ENCODE measurements at places on chromosomes 16 and 17. TPM values are rescaled to one million over a fixed set of nuclear protein-coding genes. Genes with fewer than 3 reads are reported as not detected.

DNA sequence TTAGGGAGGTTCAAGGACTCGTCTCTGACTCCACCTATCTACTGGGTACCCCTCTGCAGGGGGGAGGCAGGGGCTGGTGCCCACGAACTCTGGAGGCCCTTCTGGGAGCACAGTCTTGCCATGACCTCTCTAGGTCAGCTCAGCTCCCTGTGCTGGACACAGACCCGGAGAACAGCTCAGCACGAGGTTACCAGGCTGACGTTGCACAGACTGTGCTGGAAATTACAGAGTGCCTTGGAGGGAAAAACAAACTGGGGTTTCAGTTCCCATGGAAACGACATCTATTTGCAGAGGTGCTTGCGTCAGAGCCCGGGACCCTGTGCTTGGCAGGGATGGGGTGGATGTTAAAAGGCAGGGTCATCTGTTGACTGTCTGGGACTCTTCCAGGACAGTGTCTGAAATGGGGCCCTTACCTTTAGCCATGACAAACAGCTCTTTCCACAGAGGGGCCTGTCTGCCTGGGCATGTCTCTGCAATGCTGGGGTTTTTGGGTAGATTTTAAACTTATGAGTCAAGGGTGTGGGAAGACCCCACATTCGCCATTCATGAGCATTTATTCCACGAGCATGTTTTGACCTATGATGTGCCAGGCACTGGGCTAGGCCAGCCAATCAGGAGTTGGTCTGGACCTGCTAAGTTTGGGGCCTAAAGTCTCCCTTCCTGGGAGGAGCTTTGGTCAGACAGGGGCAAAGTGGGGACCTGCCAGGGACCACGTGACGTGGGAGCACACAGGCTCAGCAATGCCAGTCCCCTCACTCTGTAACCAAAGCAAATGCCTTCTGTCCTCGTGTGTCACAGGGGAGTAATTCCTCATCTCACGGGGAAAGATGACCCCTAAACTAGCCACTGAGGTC lies 22.5 kb downstream of the CCR7 start:
- H3K4me3 ChIP-seq = peak overlapping the region; percentile 66
- peak; percentile 89 for DNase-seq
- H3K36me3 ChIP-seq = no peaks in the 10 kb centered on the region
- H3K27ac ChIP-seq = peak overlapping the region; percentile 96
- H3K4me1 ChIP-seq = peaks cover 83% of the 10 kb centered on the region

DNA sequence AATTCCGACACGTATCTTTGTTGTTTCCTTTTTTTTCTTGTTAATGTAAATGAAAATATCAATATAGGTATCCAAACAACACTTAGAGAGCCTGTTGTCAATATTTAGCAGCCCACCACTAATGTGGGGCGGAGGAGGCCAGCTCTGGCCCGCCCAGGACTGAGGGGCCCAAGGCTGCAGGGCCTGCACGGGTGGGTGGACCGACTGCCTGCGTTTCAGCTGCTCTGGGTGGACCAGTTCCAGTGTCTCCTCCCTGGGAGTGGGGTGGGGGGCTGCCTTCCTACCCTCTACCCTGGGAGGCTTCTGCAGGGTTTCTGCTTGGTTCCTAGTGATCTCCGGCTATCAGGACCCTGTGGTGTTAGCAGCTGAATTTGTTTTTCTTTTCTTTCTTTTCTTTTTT lies 15.9 kb upstream of the ADGRG1 start:
- peaks cover 44% of the 10 kb centered on the region for H3K4me1 ChIP-seq
- no peak overlapping the region for H3K27ac ChIP-seq
- no peak overlapping the region for H3K4me3 ChIP-seq

GRCh38 chr17:82418001-82418986 lies at the start of the genes HEXD and OGFOD3:
HEXD (plus strand) TSS chr17:82418347; CDS start chr17:82419800, 1,453 bp downstream.
OGFOD3 (minus strand) TSS chr17:82418586; CDS start chr17:82418485, 101 bp downstream.
- H3K36me3 ChIP-seq = peaks cover 10% of the 10 kb centered on the region
- peak within 1 kb of the TSS; percentile 30 for H3K27ac ChIP-seq
- H3K4me1 ChIP-seq = peaks cover 31% of the 10 kb centered on the region
- peak within 1 kb of the TSS; percentile 75 for H3K4me3 ChIP-seq
- peak; percentile 80 for DNase-seq
- H3K27me3 ChIP-seq = no peaks in the 10 kb centered on the region

GRCh38 chr17:68937890-68938514 lies 17.2 kb downstream of the ABCA8 start:
- H3K36me3 ChIP-seq = no peaks in the 10 kb centered on the region
- H3K4me1 ChIP-seq = no peaks in the 10 kb centered on the region
- H3K4me3 ChIP-seq = no peak overlapping the region
- H3K27ac ChIP-seq = no peak overlapping the region
- DNase-seq = no peak

Gene PIK3R5
- total RNA-seq = 15.9 TPM

Gene TSPAN10
- 0.12 TPM for total RNA-seq

- H3K4me1 ChIP-seq = peaks cover 16% of the 10 kb centered on the region
- no peak within 1 kb of the TSS for H3K4me3 ChIP-seq
- H3K36me3 ChIP-seq = no peaks in the 10 kb centered on the region
These were observed at the start of gene GRIN2A for GRCh38 chr16:10182222-10183053. GRIN2A (minus strand) TSS chr16:10182428; CDS start chr16:10180411, 2,017 bp downstream.

DNA sequence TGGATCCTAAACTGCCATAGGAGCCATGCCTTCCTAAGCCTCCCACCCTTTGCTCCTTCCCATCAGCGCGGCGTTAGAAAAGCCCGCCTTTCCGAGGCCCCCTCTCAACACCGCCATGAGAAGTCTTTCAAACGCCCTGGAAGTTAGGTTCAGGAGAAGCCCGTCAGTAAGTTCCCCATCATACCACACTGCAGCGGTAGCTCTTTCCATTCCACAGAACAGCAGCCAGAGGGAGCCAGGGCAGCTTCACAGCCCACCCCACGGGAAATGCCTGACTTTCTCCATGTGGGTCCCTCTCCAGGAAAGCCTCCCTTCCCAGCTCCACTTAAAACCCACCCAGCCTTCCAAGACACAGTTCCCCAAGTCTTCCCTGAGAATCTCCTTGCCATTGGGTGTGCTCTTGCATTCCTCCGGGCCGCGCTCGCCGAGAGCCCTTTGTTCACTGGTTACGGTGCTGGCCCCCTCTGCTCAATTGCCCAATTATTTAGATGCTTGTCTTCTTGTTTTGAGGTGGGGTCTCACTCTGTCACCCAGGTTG lies 28.7 kb downstream of the KIAA0513 start:
- H3K27me3 ChIP-seq = no peaks in the 10 kb centered on the region
- H3K36me3 ChIP-seq = peaks cover 1% of the 10 kb centered on the region
- peak overlapping the region; percentile 64 for H3K4me3 ChIP-seq
- DNase-seq = peak; percentile 35
- peak overlapping the region; percentile 84 for H3K27ac ChIP-seq

Gene MMP28
- total RNA-seq = 0.35 TPM

DNA sequence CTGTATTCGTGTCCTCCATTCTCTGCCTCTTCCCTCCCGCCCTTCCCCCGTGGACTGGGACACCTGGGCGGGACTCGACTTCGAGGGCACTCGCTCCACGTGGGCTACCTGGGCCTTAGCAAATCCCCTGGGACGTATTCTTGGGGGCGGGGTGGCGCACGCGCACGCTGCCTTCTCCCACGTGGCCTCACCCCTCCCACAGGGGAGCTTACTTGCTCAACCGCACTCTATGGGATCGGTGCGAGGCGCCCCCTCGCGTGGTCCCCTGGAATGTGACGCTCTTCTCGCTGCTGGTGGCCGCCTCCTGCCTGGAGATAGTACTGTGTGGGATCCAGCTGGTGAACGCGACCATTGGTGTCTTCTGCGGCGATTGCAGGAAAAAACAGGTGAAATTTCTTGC lies 3.5 kb downstream of the VMO1 start:
- H3K27ac ChIP-seq = no peak overlapping the region
- H3K4me3 ChIP-seq = no peak overlapping the region
- H3K4me1 ChIP-seq = peaks cover 19% of the 10 kb centered on the region
- DNase-seq = peak; percentile 48
- H3K27me3 ChIP-seq = peaks cover 62% of the 10 kb centered on the region
- no peaks in the 10 kb centered on the region for H3K36me3 ChIP-seq

DNA sequence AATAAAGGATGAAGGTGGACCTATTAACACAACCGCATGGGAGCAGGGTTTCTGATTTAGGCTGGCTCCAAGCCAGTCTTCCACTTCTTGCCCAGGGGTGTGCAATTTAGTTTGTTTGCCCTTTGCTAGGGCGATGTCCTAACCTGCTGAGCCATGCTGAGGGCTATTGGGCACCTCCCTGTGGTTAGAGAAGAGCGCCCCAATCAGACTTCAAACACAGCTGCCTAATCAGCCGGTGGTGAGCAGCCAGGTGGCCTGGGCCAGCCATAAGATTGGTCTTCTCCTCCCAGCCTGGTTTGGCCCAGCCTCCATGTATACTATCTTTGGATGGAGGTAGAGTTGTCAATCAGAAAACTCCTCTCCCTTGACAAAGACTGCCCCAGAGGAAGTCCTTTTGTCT lies 15.7 kb downstream of the TMEM94 start:
- H3K4me3 ChIP-seq = no peak overlapping the region
- no peaks in the 10 kb centered on the region for H3K27me3 ChIP-seq
- peaks cover 2% of the 10 kb centered on the region for H3K4me1 ChIP-seq
- no peak overlapping the region for H3K27ac ChIP-seq

GRCh38 chr16:84986879-84987278 lies 24.5 kb downstream of the ZDHHC7 start:
- H3K27ac ChIP-seq = no peak overlapping the region
- no peak for DNase-seq
- peaks cover 12% of the 10 kb centered on the region for H3K4me1 ChIP-seq
- no peak overlapping the region for H3K4me3 ChIP-seq

- peaks cover 3% of the 10 kb centered on the region for H3K4me1 ChIP-seq
- no peak for DNase-seq
- no peak overlapping the region for H3K4me3 ChIP-seq
- H3K36me3 ChIP-seq = no peaks in the 10 kb centered on the region
- H3K27me3 ChIP-seq = peaks cover 8% of the 10 kb centered on the region
These were observed 4.6 kb downstream of the GUCY2D start for GRCh38 chr17:8006836-8007680.

GRCh38 chr17:74524653-74525464 lies 6.4 kb downstream of the CD300LB start:
- H3K4me3 ChIP-seq = no peak overlapping the region
- peaks cover 29% of the 10 kb centered on the region for H3K27me3 ChIP-seq
- DNase-seq = no peak
- no peak overlapping the region for H3K27ac ChIP-seq
- no peaks in the 10 kb centered on the region for H3K36me3 ChIP-seq

- DNase-seq = no peak
- H3K4me1 ChIP-seq = no peaks in the 10 kb centered on the region
- peaks cover 18% of the 10 kb centered on the region for H3K36me3 ChIP-seq
- no peak overlapping the region for H3K27ac ChIP-seq
- no peak overlapping the region for H3K4me3 ChIP-seq
- H3K27me3 ChIP-seq = no peaks in the 10 kb centered on the region
These were observed 94.4 kb downstream of the CLEC16A start for GRCh38 chr16:11038777-11039176.

Measured in activated naive CD4-positive, alpha-beta T cell treated with anti-CD3 and anti-CD28 coated beads for 36 hours (primary cell).